ENCODE measurements at places on chromosomes 11 and 22.

GRCh38 chr11:1916132-1916985 is 3.1 kb upstream of the TNNT3 start:
- ATAC-seq, result no peak

GRCh38 chr22:42889304-42889703 is 32.2 kb upstream of the ARFGAP3 start:
- ATAC-seq, result no peak

- no peak for ATAC-seq
Observed at GRCh38 chr11:72443016-72443415, 8.7 kb upstream of the CLPB start.

- ATAC-seq, result no peak
Observed at GRCh38 chr11:16805938-16806337, 67.5 kb downstream of the C11orf58 start.

DNA sequence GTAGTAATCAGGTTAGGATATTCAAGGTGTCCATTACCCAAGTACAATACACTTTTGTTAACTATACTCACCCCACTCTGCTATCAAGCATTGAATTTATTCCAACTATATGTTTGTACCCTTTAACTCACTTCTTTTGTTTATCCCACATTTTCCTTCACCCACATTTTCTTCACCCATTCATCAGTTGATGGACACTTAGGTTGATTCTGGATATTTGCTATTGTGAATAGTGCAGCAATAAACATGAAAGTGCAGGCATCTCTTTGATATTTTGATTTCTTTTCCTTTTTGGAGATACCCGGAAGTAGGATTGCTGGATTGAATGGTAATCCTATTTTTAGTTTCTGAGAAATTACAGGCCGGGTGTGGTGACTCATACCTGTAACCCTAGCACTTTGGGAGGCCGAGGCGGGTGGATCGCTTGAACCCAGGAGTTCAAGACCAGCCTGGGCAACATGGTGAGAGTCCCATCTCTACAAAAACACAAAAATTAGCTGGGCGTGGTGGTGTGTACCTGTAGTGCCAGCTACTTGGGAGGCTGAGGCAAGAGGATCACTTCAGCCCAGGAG is 6.5 kb downstream of the TMEM25 start:
- no peak for ATAC-seq

DNA sequence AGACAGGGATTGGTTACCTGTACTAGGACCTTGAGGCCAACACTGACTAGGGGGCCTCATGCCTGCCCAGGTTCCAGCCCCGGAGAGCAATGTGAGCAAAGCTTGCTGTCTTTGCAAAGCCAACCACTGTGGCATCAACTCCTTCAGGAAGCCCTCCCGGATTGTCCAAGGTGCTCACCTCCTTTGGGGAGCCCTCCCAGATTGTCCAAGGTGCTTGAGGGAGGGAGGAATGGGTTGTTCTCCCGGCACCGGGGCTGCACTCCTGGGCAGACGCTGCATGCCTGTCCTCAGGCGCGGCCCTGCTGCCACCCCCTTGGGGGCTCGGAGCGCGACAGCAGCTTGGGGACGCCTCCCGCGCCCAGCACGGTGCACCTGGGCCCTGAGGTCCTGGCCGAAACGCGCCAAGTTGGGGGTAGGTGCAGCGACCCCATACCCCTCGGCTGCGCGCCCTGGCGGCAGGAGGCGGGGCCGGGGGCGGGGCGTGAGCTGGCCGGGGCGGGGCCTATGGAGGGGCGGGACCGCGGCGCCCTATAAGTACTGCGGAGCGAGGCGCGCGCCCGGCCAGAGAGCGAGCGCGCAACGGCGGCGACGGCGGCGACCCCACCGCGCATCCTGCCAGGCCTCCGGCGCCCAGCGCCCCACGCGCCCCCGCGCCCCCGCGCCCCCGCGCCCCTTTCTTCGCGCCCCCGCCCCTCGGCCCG is at the start of gene CD81:
Gene CD81 (plus strand): TSS at position 560 of the 701 bp plus-strand sequence. CDS start 240 bp downstream, outside the sequence.
- peak; percentile 72 for ATAC-seq

GRCh38 chr11:119744577-119744976 is 15.6 kb upstream of the NECTIN1 start:
- no peak for ATAC-seq

DNA sequence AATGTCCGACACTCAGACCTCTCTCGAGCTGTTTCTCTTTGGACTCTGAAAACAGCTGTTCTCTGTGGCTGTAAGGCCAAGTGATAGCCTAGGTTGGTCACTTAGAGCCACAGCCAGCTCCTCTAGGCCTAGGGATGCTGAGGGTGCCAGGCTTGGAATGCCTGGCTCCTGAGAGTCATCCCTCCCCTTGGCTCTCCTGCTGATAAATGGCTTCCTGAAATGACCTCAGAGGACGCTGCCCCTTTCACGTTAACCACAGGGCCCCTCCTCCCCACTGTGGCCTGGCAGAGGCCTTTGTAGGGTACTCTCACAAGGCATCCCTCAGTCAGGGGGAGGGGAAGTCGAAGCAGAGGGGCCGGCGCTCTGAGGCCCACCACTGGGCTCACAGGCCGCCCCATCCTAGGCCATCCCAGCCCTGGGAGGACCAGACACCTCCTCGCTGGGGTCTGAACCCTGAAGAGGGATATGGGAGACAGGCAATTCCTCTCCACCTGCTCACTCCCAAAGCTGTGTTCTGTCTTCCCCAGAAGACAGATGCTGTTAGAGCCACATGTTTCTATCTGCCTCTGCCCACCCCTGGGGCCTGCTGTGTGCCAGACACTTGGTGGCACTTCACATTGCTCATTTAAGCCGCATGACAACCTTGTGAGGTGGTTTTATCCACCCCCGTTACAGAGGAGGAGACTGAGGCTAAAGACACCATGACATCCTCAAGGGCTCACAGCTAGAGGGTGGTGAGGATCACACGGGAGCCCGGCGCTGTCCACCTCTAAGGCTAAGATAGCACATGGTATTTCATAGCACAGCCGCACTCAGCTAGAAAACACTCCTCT is 50.9 kb downstream of the ARFGAP3 start:
- no peak for ATAC-seq

GRCh38 chr11:65894034-65894591 is 3.6 kb downstream of the CCDC85B start:
- ATAC-seq, result no peak

- no peak for ATAC-seq
Observed at GRCh38 chr11:77188633-77189491, 60.8 kb downstream of the MYO7A start.

DNA sequence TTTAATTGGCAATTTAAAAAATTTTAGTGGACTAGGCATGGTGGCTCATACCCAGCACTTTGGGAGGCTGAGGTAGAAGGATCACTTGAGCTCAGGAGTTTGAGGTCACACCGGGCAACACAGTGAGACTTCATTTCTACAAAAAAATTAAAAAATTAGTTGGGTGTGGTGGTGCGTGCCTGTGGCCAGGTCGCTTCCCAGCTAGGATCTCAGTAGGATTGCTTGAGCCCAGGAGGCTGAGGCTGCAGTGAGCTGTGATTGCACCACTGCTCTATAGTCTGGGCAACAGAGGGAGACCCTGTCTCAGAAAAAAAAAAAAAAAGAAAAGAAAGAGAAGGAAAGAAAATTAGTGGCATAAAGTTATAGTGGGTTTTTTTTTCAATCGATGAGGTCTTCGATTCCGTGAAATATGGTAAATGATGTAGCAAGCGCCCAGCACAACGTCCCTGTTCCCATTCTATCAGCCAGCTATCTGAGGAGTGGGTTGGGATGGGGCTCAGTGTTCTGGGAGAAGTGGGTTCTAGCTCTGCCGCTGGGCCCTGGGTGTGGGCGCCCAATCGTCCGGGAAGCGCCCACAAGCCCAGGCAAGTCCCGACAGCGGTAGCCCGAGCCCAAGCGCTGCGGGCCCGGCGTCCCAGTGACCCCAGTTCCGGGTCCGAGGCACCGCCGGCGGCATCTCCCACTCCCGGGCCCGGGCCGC is 1.4 kb downstream of the FOSL1 start:
- ATAC-seq, result no peak

DNA sequence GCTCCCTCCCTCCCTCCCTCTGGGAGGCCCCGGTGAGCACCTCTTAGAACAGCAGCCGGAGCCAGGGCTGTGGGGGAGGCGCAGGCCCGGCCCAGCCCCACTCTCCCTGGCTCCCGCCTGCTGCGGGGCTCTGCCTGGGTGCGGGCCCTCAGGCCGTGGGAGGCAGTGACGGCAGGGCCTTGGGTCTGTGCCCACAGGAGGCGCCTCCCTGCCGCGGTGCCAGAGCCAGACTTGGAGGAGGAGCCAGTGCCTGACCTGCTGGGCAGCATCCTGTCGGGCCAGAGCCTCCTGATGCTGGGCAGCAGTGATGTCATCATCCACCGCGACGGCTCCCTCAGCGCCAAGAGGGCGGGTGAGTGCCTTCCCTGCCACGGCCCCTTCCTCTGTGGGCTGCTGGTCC is 9.5 kb downstream of the IRF7 start:
- peak; percentile 90 for ATAC-seq

DNA sequence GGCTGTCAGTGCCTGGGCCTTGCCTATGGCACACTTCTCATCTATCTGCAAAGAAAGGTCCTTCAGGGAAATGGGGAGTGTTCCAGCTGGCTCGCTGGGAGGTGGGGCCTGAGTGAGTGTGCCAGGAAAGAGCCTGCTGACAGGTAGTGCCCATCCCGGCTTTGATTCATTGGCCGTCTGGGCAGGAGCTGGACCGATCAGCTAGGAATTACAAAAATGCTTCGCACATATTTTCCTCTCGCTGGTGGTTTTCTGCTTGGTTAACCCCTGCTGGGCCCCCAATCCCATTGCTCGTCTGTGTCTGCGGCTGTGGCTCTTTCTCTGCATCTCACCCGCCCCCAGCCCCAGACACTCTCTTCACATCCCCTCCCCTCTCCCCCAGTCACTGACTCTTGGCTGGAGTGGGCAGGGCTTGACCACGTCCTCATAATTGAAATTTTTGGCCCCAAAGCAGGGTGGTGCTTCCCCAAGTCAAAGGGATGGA is 10.8 kb downstream of the LIF start:
- no peak for ATAC-seq

- ATAC-seq, result no peak
Observed at GRCh38 chr11:27938011-27938410, 169.9 kb downstream of the KIF18A start.

DNA sequence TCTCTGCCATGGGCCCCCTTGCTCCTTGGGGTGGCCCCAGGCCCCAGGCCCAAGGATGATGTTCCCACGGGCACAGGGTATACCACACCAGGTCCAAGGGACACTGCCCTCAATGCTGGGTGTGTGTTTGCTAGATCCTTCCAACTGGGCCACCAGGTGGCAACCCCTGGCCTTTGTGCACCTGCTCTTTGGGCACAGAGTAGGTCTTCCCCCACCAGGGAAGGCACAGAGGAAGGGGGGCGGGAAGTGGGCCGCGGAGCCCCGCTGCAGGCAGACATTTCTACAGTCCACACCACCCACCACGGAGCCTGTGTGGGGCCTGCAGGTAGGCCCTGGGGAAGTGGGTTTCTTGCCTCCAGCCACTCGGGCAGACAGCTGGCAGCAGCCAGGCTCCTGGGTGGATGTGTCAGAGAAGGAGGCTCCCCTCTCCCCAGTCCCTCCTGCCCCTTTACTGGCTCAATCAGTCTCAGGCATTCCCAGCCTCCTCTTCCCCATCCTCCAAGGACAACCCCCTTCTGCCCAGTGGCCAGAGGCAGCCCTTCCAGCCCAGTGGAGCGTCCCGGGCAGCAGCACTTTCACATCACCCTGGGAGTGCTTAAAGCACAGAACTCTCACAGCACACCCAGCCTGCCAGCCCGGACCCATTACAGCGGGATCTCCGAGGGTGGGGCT is 21.6 kb downstream of the MAFF start:
- no peak for ATAC-seq

GRCh38 chr11:134858783-134859480 is 446.9 kb upstream of the B3GAT1 start:
- ATAC-seq, result no peak

DNA sequence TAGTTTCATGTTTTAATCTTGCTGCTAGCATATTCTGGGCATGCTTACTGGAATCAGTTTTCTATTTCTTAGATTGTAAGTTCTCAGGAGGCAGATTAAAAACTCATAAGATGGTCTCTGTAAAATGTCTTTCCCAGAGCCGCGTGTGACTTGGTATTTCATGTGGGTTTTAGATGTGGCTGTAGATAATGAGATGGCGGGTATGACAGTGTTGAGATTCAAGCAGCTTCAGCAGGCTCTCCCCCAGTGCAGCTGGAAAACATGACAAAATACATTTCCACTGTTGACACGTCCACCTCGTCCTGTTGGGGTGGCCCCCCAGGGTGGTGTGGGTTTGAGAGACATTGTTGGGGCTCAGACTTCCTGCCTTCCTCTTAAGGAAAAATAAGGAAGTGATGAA is 106.8 kb downstream of the KIRREL3 start:
- no peak for ATAC-seq

DNA sequence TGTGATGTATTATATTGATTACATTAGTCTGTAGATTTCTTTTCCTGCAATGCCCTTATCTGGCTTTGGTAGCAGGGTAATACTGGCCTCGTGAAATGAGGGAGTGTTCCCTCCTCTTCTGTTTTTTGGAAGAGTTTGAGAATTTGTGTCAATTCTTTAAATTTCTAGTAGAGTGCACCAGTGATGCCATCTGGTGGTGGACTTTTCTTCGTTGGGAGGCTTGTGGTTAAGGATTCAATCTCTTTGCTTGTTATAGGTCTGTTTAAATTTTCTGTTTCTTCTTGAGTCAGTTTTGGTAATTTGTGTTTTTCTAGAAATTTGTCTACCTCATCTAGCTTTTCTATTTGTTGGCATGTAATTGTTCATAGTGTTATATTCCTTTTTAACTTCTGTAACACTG is 18.9 kb downstream of the SHANK3 start:
- ATAC-seq, result no peak

DNA sequence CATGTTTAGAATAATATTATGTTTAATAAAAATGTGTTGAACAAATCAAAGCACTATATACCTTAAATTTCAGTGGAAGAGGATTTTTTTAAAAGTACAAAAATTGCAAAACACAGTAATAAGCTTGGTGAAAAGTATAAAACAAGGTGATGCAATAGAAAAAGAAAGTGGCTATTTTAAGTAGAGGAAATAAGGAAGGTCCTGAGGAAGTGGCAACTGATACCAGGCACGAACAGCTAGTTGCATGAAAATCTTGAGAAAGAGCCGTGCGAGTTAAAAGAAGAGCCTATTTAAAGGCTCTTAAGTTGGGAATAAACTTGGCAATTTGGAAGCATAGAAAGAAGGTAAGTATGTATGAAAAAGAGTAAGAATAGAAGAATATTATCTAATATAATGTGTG is 1679.3 kb downstream of the LRRC4C start:
- no peak for ATAC-seq

- no peak for ATAC-seq
Observed at GRCh38 chr11:133346137-133346536, 186.2 kb downstream of the OPCML start.

Data from gastroesophageal sphincter (tissue), 4 donors.